ENCODE measurements at places on chromosomes 7 and 10.
A peak's percentile ranks its signal among the peaks of the same experiment; 100 is the strongest.

DNA sequence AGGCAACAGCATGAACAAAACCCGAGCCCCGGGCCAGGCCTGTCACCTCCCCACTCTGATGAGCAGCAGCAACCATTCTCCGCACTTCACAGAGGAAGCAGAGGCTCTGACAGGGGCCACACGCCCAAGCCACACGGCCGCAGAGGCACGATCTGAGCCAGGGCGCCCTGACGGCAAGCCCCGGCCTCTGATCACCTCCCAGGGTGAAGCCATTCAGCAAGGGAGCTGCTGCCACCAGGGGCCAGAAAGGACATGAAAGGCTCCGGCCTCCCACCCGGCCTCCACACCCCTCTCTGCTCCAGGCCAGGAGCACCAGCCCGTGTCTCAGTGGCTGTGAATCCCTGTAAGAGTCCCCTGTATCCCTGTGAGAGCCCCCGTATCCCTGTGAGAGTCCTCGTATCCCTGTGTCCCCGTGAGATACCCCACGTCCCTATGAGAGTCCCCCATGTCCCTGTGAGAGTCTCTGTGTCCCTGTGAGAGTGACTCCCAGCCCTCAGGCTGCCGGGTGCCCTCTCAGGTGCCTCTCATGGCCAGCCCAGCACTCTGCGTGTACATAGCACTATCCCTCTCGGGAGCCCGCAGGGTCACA is 187.8 kb downstream of the MAD1L1 start:
- DNase-seq = no peak

DNA sequence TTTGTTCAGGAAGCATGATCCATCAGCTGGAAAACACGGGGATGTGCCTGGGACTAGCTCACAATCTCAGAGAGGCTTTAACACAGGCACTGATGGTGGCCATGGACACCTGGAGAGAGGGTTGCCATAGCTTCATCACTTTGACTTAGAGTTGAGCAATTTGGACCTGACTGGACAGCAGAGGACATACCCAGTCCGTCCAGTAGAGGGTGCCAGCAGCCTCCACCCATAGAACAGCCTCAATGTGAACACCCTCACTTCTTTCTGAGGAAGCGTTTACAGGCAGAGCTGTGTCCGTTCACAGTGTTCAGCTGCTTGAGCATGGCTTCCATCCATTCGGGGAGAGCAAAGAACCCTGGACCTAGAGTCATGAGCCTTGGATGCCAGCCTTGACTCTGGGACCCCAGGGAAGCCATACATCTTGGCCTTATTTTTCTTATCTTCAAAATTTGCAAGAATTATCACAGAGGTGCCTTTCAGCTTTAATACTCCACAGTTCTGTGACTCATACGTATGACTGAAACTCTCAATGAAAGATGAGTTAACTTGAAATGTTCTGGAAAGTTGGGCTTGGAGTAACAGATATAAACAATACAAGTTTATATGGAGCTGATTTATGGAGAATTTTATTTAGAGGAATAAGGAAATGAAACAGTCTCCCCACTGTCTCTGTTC is 302.9 kb upstream of the PODXL start:
- peak; percentile 69 for DNase-seq

GRCh38 chr7:21253740-21254687 is 173.9 kb upstream of the SP4 start:
- DNase-seq = peak; percentile 49

DNA sequence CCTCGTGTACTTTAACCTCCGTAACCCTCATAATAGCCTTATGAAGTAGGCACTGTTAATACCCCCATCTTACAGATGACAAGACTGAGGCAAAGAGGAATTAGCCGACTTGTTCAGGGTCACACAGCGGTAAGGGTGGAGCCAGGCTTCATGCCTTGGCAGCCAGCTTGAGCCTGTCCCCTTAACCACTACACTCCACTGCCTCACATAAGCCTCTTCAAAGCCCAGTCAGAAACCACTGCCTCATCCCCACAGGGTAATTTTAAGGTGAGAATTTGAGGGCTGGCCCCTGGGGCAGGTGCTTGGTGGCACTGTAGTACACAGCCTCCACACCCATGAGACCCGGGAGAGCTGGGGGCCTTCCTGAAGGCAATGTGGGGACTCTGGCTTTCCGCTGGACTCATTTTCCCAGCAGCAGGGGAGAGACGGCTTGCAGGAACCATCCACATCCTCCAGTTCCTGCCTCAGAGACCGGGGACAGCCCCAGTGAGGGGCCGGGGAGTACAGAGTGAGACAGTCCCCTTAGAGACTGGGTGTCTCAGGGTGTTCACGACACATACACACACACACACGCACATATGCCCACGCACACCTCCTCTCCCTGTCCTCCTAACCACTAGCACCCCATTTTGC is 7.6 kb upstream of the C10orf105 start:
- DNase-seq = peak; percentile 35

GRCh38 chr7:139131601-139132041 is 22.1 kb upstream of the ZC3HAV1 start:
- peak; percentile 10 for DNase-seq

GRCh38 chr7:155794196-155794595 is 18.1 kb downstream of the SHH start:
- no peak for DNase-seq

DNA sequence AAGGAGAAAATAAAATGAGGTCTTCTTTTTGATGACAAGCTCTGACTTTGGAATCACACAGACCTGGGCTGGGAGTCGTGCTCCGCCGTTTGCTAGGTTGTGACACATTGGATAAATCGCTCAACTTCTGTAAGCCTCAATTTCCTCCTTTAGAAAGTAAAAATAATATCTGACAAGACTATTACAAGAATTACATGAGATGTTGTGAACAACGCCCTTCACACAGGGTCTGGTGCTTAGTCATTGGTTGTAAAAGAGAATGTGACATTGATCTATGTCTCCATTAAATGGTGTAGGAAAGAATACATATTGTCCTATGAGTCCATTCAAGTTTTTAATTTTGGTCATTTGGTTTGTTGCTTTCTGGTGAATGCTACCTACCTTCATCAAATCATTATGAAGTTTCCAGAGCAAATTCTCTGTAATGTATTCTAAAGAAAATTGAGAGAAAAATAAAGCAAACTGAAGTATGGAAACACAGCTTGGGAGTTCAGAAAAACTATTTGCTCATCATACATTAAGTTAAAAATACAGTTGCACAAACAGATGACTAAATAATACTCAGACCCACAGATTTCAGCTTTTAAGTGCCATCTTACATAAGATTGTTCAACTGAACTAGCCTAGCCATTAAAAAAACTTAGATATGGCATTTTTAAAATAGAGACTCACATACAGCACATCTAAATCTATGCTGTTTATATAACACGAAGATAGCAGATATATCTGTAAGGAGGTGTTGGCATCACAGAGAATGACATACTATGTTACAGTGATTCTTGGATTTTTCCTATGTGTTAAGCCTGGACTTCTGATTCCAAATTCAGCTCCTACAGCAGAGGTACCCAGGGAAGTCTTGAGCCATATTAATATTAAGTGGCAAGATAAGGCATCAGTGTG is 12.3 kb upstream of the ADRB1 start:
- peak; percentile 45 for DNase-seq

- DNase-seq = no peak
These were observed 238.9 kb downstream of the FOXP2 start for GRCh38 chr7:114653364-114654088.

DNA sequence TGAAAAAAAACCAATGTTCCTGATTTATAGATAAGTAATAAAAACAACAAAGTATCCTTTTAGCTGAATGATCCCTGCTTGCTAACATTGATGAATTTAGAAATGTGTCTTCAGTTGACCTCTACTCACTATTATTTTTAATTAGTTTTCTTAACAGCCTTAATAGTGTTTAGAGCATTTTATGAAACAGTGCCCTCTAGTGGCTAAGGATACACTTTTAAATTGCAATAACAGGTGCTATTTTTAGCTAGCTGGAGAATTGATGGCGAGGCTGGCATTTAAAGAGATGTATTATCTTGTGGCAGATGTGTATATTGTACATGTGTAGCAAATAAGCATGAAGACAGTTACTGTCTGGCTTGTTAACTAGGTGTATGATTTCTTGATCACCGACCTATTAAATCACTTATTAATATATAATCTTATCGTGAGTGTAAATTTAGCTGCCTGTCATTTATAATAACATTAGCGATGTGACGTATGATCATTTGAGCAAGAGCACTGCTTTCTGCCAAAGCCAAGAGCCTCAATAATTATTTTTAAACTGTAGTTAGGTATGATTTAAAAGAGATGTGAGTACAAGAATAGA is 451.9 kb downstream of the DPP6 start:
- peak; percentile 61 for DNase-seq

DNA sequence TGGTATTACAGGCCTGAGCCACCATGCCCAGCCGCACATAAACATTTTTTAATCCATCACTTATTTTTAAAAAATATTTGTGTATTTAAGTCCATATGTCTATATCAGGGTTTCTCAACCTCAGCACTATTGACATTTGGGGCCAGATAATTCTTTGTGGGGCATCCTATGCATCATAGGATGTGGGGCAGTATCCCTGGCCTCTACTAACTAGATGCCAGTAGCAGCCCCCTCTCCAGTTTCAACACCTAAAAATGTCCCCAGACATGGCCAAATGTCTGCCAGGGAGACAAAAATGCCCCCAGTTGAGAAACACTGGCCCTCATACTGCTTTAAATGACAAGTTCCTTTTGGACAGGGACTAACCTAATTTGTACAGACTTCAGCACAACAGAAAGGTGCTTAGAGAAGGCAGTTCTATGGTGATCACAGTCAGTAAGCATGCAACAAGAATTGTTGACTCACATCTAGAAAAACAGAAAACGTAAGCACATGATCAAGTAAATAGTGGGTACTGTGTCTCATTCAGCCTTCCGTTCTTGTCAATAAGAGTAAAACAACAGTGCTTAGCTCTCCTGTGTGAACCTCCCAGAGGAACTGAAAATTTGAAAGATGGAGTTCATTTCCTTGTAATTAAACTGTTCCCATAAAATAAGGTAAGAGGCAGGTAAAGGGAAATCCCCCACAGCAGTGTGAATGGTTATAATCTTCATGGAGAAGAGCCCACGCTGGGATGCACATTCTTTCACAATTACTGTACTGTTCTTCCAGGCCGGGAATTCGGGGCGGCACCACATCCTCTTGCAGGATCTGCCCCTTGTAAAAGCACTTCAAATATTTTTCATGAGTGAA is 17.3 kb upstream of the ADRB1 start:
- DNase-seq = no peak

GRCh38 chr10:78212060-78212785 is 178.6 kb downstream of the RPS24 start:
- DNase-seq = no peak

GRCh38 chr10:67327626-67328535 is 368.1 kb downstream of the CTNNA3 start:
- DNase-seq = no peak

GRCh38 chr10:8035641-8036470 is 18.6 kb upstream of the GATA3 start:
- no peak for DNase-seq

- DNase-seq = no peak
These were observed 12.5 kb upstream of the UNCX start for GRCh38 chr7:1220000-1220726.

GRCh38 chr7:105345725-105346124 is 43.0 kb downstream of the SRPK2 start:
- DNase-seq = no peak

DNA sequence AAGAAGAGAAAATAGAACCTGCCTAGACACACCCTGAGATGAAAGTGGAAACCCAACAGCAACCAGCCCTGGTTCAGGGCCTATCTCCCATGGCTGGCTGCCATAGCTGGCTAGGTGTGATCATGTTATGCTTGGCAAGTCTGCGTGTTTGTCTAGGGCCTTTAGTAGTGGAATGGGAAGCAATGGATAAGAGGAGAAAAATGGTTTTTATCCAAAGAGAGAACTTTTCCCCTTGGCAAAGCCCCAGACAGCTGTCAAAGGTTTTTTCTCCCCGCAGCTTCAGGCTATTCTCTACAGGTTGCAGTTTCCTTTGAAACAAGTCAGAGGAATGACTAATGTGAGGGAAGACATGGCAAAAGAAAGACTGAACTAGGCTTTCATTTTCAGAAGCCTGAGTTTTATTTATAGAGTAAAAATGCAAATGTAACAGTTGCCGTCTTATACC is 161.5 kb downstream of the SEMA3D start:
- no peak for DNase-seq

- DNase-seq = peak; percentile 46
These were observed 39.4 kb downstream of the CSGALNACT2 start for GRCh38 chr10:43177595-43177994.

DNA sequence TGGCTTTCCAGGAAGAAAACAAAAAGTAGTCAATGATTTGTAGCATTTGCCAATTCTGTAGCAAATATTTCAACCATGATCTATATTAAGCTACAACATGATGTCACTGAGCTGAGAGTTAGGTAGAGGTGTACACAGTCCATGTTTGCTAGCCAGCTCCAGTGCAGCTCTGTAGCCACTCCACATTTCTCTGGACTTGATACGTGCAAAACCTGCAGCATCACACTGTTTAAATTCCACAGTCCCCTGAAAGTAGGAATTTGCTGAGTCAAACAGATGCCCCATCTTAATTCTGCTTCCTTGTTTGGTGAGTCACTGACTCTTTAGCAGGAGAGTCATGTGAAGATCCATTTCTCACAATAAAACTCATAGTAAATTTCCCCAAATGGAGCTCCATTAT is 89.8 kb upstream of the LRRTM3 start:
- DNase-seq = no peak

DNA sequence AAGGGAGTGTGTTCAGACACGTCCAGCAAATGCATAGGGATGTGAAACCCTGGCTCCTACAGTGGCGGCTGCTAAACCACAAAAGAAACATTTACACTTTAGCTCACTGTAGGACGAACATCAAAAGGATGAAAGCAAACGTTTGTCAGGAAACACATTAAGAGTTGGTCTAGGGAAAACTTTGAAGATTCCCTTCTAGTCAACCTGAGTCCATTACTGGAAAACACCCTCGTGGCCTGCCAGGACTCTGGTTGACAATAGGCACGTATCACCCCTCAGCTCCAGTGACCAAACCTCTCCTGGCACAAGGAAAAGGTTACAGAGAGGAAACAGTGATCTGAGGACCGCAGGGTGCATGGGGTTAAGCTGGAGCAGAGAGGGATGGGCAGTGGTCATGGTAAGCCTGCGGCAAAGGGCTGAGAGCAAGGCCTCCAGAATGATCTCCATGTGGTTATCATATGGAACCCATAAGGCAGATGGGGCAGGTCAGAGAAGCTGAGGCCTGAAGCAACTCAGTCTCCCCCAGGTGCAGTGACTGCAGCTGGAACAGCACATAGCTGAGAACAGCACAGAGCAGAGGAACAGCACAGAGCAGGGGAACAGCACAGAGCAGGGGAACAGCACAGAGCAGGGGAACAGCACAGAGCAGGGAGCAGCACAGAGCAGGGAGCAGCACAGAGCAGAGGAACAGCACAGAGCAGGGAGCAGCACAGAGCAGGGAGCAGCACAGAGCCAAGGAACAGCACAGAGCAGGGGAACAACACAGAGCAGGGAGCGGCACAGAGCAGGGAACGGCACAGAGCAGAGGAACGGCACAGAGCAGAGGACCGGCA is 49.9 kb downstream of the CHST15 start:
- peak; percentile 59 for DNase-seq

Data from suppressor macrophage (primary cell).